ENCODE measurements at places on chromosomes 1 and 21. TPM values are rescaled to one million over a fixed set of nuclear protein-coding genes. Genes with fewer than 3 reads are reported as not detected.

Gene LCE1A
- not detected for total RNA-seq

Gene RSPO1
- total RNA-seq, result 4.3 TPM

DNA sequence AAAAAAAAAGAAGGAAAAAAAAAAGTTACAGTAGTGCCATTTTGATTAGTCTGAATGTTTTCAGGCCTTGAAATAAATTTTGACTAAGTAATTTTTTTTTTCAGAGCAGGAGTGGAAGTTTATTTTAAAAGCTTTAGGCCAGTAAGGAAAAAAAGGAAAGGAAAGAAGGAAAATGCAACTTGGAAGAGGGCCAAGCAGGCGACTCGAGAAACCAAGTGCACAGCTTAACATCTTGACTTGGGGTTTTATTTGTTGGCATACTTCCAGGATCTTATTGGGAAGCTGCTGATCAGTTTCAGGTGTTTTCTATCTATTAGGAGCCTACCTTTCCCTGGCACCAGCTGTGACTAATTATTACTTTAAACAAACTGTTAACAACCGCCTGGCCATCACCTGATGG lies 41.7 kb downstream of the ATF3 start:
- no peak for DNase-seq

DNA sequence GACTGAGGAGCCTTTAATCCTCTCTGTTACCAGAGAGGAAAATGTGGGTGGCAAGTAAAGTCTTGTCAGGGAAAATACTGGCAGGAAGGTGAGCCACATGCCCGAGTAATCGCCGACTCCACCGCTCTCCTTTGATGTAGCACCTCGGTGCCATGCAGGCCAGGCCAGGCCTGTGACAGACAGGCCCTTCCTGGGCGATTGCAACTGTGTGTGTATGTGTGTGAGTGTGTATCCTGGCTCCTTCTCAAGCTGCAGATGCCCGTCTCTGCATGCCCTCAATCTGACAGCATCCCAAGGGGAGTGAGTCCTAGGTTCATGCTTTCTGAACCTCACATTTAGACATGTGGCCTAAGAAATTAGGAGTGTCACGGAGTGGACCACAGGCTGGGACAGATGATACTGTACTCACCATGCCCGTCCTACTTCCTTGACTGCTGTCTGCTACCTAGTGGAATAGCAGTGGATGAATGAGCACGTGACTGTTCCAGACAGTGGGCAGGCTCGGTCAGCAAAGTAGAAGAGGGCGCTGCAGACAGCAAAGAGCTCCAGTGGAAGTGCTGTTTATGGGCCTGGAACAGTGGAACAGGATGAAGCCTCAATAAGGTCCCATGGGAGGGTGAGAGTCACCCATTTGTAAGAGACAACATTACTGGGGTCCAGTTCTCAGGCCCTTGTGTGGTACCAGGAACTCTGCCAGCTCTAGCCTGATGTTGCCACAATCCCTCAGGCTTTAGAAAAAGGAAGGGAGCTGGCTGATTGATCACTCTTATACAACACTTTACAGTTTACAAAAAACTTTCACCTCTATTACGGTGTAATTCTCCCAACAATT lies 25.3 kb downstream of the SERTAD4 start:
- no peak for DNase-seq

- DNase-seq, result no peak
Observed at GRCh38 chr1:78053498-78053897, 7.7 kb downstream of the GIPC2 start.

Gene FAM163A
- not detected for total RNA-seq

GRCh38 chr1:6834366-6834765 lies 49.1 kb downstream of the CAMTA1 start:
- DNase-seq, result no peak

GRCh38 chr1:63789856-63790605 lies 16.2 kb downstream of the ROR1 start:
- no peak for DNase-seq

DNA sequence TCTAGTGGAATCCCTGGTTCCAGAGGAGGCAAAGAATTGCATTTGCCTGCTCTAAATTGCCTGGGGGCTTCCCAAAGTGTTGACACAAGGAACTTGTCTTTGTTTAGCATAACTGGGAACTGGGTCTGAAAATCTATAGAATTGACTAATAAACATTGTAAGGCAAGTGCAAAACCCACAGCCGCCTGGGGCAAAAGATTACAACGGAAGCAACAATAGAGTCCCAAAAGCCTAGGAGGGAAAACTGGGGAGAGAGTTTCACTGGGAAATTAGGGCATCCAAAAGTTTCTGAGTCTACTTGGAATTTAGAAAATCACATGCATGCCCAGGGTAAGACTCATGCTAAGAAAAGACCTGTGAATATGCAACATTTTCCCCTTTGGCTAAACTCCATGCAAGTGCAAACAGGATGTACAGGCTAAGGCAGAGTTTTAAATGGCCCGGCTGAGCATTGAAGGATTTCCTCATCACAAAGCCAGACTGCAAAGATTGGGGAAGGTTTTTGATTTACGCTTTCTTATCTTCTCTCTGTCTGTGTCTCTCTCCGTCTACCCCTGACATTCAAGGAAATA lies 725.3 kb upstream of the NCAM2 start:
- DNase-seq, result no peak

- peak; percentile 58 for DNase-seq
Observed at GRCh38 chr1:110211496-110212168, 1.5 kb downstream of the KCNC4 start.

Gene C4BPB
- total RNA-seq, result 10.4 TPM

- DNase-seq, result no peak
Observed at GRCh38 chr1:88488237-88488636, 195.8 kb upstream of the PKN2 start.

DNA sequence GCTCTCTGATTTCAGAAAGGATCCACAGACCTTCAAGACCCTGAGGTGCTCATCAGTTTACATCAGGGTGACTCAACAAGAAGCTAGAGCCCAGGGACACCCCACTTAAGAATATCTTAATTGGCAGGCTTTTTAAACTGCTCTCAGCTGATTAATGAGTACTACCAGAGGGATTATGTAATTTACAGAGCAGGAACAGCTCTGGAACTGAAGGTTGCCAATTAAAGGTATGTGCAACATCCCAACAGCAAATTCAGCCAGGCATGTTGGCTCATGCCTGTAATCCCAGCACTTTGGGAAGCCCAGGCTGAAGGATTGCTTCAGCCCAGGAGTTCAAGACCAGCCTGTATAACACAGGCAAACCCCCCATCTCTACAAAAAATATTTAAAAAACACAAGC lies 295.7 kb downstream of the SETD4 start:
- no peak for DNase-seq

DNA sequence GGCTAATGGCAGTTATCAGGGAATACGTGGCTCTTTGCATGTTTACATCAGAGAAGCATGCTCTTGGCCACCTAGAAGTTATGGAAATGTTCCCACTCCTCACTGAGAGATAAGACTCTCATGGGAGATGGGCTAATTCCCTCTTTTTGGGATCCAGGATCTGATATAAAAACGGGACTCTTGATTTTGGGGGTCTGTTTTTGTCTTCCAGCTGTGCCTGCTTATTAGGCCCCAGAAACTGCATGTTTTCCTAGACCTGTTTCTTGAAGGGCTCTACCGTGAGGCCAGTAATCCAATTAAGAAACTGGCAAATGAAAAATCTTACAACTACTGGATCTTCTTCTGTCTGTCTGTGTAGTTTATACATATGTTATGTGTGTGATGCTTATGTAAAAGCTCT lies 47.0 kb upstream of the PTCH2 start:
- no peak for DNase-seq

Gene LRRIQ3
- 0.65 TPM for total RNA-seq

Gene TMEM125
- 197 TPM for total RNA-seq

- DNase-seq, result no peak
Observed at GRCh38 chr1:40221977-40222772, 25.6 kb upstream of the TMCO2 start.

DNA sequence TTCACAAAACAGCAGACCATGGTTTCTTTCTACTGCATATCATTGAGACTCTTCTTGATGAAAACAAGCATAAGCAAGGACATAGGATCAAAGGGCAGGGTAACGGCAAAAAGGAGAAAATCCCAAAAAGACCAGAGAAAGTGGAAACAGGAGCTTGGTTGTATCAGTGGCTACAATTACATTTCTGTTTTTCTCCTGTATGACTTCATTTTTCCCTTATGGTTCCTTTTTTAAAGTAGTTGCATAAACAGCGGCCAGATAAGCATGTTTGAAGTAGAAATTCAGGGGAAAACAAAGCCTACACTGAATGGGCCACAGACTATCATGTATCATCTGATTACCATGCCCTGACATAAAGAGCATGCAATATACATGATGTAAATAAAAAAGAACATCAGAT lies 4.6 kb downstream of the EGLN1 start:
- DNase-seq, result no peak

Gene RHOU
- 22.9 TPM for total RNA-seq

Gene PLA2G4A
- 10.1 TPM for total RNA-seq

Gene MCOLN2
- total RNA-seq, result 5.1 TPM

GRCh38 chr1:91623020-91623419 lies 122.4 kb downstream of the CDC7 start:
- no peak for DNase-seq

Gene CLDN8
- total RNA-seq, result 2.9 TPM

DNA sequence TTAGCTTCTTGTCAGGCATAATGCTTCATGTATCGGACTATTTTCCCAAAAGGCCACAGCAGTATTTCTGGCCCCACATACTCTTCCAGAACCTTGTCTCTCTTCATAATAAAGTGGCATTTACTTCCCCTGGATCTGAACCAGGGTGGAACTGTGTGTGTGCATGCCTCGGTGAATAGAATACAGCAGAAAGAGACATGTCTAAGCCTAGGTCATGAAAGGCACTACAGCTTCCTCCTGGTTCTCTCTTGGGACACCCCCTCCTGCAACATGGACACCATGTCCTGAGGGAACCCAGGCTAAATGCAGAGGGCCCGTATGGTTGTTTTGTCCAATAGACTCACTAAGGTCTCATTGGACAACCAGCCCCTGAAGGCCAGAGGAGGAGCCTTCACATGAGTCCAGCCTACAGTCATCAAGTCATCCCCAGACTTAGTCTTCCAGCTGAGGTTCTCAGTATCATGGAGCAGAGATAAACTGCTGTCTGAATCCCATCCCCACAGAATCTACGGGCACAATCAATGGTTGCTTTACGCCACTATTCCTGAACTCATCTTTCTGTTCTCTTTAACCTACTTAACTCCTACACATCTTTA lies 35.0 kb downstream of the USP24 start:
- DNase-seq, result no peak

DNA sequence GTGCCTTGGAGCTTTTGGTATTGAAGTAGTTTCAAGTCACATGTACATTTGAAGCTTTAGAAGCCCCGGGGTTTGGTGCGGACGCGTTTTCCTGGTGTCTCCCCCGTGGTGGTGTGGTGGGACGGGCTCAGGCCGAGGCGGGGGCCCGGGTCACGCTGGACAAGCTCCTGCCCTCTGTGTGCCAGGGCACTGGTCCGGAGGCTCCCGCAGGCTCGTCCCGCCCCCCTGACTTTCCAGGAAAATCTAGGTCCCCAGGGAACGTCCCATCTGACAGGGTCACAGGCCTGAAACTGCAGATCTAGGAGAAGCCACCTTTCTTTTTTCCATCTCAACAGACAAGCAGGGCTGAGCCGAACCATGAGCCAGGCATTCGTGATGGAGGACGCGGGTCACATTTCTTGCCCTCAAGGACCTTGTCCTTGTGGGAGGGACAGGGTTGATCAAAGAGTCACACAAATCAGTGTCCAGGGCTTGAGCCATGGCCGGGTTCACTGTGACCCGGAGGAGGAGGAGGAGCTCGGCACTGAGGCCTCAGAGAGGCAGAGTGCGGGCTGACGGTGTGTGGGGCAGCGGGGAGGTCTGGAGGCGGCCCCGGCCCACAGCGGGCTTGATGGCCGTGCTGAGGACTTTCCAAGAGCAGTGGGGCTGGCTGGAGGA lies 1.6 kb downstream of the DMRTB1 start:
- DNase-seq, result no peak

GRCh38 chr1:203282720-203283542 lies 22.4 kb upstream of the BTG2 start:
- DNase-seq, result no peak

DNA sequence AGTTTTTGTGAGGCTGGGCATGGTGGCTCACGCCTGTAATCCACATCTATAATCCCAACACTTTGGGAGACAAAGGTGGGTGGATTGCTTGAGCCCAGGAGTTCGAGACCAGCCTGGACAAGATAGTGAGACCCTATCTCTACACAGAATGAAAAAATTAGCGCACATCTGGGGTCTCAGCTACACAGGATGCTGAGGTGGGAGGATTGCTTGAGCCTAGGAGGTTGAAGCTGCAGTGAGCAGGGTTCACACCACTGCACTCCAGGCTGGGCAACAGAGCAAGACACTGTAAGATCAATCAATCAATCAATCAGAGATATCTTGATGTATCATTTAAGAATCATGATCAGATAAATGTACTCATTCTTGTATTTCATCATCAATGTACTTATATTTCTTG lies 7.1 kb downstream of the ZYG11B start:
- DNase-seq, result no peak

Gene ZNF695
- not detected for total RNA-seq

DNA sequence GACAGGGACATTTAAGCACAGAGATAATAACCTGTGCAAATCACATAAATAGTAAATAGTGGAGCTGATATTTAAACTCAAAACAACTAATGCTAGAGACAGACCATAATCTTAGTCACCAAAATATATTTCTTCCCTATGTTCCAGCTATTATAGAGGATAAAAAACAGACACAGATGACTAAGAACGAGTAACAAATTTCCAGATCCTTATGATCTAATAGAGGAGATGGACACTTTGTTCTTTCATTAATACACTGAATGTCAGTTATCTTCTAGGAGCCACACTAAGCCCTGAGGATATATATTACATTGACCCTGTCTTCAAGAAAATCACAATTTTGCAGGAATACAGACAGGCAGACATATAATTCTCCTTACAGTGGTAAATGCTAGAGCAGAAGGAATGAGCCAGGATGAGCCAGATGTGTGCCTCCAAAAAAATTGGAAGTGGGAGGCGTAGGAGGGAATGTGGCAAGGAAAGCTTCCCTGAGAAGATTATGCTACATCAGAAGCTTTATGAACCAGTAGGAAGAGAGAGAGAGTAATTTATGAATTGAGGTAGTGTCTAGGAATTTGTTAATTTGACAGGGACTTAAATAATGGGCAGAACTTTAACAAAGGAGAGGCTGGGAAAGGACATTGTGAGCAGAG lies 395.4 kb upstream of the BEND5 start:
- DNase-seq, result no peak

DNA sequence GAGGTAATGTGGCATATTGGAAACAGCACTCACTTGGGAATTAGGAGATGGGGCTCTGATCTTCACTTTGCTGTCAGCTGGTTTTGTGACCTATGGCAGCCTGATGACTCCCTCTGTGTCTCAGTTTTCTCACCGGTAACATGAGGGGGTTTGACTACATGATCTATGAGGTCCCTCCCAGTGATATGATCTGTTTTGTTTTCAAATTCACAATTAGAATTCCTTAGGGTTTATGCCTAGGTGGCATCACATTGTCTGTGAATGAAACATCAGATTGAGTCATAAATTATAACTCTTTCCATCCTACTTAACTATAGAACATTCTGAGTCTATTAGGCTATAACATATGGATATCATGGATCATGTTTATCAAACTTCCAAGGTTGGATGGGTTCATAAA lies 386.6 kb downstream of the PTBP2 start:
- DNase-seq, result no peak

Gene SELP
- total RNA-seq, result 21.4 TPM

GRCh38 chr21:34085129-34085528 lies 11.8 kb downstream of the MRPS6 start:
- DNase-seq, result no peak
